ENCODE measurements at places on chromosomes 11 and 22.

- DNase-seq, result no peak
Measured at GRCh38 chr22:48942698-48943566, 884.7 kb downstream of the BRD1 start.

- DNase-seq, result no peak
Measured at GRCh38 chr11:92324890-92325289, 100.3 kb downstream of the FAT3 start.

- no peak for DNase-seq
Measured at GRCh38 chr11:40514124-40514523, 945.3 kb downstream of the LRRC4C start.

DNA sequence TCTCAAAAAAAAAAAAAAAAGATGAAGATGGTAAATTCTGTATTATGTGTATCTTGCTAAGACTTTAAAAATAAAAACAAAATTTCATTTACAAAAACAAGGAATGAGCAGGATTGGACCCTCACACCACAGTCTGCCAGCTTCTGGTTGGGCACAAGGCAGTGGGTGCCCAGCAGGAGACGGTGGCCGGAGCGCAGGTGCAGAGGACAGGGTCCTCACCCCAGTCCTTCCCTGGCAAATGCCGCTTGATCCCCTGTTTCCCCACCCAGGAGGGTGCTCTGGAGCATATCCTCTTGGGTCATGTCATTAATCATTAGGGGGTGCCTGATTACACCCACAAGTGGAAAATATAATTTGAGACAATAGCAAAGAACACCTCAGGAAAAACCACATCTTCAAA, 31.2 kb downstream of the SHANK2 start:
- DNase-seq, result no peak

DNA sequence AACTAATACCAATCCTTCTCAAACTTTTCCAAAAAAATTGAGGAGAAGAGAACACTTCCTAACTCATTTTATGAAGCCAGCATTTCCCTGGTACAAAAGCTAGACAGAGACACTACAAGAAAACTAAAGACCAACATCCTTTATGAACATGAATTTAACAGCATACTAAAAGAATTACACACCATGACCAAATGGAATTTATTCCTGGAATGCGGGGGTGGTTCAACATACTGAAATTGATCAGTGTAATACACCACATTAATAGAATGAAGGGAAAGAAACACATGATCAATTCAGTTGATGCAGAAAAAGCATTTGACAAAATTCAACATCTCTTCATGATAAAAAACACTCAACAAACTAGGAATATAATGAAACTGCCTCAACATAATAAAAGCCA, 148.1 kb downstream of the WNT7B start:
- DNase-seq, result no peak

DNA sequence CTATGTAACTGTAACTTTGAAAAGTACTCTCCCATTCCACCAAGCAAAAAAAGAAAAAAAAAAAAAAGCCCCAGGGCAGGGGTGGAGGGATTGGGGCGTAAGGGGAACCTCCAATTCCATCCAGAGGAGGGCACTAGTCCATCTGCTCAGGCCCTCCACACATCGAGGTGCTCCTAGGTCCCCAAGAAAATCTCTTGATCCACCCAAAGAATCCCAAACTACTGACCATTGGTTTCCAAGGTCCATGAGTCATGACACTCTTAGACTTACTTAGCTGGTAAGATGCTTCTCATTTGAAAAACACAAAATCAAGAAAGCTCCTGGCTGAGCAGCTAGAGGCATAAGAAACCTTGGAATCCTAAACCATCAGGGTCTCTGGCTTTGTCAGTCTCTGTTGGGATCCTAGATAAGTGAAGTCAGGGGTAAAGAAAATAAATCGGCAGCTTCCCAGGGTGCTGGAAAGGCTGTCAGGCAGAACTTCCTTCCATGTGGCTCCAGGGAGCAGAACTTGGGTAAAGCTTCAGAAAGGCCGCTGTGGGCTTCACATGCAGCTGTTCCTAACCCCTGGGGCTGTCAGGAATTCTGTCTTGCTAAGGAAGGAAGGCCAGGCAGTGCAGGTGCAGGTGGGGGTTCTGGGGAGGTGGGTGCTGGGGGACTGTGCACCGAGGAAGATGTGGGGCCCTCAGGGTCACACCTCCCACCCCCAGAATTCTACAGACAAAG, 49.4 kb upstream of the ADA2 start:
- DNase-seq, result no peak

- DNase-seq, result no peak
Measured at GRCh38 chr11:70415191-70415590, 16.9 kb downstream of the CTTN start.

DNA sequence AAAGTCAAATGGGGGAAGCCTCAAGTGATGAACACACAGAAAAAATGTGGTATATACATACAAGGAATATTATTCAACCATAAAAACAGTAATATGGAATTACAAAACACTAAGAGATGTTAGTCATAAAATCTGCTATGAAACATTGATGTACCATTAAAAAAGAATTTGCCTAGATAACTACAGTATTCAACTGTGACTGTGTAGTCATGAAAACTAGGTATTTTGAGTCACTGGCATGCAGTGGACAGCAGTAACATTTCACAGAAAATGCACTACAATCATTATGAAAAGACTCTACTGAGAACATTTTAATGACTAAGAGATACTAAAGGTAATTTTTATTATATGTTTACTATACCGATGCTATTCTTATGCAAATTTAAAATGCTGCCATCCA, 11.7 kb downstream of the ZNF195 start:
- DNase-seq, result no peak

Data from left colon (tissue), 2 donors.